ENCODE measurements at places on chromosomes 1 and 21.

- no peak for DNase-seq
These were observed 34.5 kb downstream of the SLC45A1 start for GRCh38 chr1:8352471-8352845.

- no peak for DNase-seq
These were observed 807.7 kb downstream of the USP25 start for GRCh38 chr21:16537501-16537900.

GRCh38 chr1:50605186-50605875 lies 182.1 kb upstream of the DMRTA2 start:
- DNase-seq: peak; percentile 12

GRCh38 chr1:45385302-45385701 lies 45.1 kb upstream of the MUTYH start:
- DNase-seq: no peak

GRCh38 chr1:235588916-235589515 lies 60.6 kb downstream of the GNG4 start:
- no peak for DNase-seq

GRCh38 chr1:211667065-211667617 lies 8.3 kb downstream of the NEK2 start:
- no peak for DNase-seq

- DNase-seq: peak; percentile 22
These were observed 269.4 kb downstream of the LRRC7 start for GRCh38 chr1:69836971-69837636.

DNA sequence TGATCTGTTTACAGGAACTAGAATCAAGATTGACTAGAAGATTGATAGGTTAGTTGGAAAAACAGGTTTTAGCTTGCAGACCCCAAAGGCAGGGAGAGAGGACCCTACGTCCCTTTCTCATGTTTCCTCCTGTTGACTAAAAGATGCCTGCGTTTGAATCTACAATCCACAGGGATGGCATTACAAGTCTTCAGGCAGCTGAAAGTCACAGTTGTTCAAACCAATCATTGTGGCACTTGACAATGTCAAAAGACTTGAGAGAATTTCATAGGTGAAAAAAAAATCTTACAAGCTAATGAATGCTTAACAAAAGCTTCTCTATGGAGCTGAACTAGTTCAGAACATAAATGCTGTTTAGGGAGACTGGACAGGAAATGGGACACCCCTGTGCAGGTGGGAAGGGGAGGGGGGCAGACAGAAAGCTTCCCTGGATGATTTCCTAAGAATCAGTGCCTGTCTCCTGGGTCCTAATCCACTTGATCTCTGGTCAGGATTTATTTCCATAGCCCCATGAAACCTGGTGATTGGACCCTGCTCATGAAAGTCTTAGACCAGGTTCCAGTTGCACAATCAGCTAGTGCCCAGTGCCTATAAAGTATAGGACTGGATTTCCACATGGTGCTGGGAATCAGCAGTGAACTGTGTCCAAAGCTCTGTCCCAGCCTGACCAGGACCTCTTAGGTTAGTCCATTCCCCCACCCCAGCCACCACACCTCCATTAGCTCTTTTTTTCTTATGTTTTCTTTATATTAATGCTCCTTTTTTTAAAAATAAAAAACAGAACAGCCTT lies 91.6 kb upstream of the BCAR3 start:
- no peak for DNase-seq

GRCh38 chr1:109874445-109874844 lies 36.2 kb upstream of the CSF1 start:
- no peak for DNase-seq

DNA sequence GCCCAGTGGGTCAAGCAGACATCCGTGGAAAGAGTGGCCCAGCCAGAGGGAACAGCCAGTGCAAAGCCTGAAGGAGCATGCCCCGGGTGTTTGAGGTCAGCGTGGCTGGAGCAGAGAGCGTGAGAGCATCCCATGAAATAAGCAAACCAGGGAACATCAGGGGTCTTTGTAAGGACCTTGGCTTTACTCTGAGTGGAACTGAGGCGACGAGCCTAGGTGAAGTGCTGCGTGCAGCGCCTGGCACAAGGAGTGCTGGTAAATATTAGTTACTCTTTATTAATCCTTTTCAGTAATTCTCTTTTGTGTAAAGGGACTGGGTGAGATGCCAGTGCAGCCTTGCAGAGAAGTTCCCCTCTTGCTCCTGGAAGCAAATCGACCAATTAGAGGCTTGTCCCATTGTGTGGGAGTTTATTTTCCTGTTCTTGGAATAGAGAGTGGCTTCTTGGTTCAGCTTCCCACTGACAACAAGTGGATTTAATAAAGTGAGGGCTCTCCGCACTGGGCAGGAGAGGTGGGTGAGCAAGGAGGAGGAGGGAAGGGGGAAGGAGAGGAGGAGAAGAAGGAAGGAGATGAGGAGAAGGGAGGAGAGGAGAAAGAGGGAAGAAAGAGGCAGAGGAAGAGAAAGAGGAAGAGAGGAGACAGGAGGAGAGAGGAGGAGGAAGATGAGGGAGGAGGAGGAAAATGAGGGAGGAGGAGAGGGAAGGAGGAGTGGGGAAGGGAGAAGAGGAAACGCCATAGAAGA lies 37.6 kb upstream of the DISP3 start:
- DNase-seq: no peak

DNA sequence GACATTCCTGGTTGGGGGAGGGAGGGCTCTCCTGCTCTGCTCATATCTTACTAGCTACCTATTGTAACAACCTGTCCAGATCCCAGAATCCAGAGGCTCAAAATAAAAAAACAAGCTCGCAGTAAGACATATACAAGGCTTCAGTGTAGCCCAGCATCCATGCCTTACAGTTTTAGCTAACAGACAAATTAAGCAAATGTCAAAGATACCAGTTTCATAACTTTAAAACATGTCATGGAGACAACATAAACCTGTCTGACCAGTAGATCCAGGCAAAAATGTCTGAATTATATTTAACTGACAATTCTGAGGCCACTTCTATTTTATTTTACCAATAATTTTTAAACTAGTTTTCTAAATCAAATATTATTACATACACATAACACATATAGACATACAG lies 167.7 kb upstream of the TNR start:
- no peak for DNase-seq

DNA sequence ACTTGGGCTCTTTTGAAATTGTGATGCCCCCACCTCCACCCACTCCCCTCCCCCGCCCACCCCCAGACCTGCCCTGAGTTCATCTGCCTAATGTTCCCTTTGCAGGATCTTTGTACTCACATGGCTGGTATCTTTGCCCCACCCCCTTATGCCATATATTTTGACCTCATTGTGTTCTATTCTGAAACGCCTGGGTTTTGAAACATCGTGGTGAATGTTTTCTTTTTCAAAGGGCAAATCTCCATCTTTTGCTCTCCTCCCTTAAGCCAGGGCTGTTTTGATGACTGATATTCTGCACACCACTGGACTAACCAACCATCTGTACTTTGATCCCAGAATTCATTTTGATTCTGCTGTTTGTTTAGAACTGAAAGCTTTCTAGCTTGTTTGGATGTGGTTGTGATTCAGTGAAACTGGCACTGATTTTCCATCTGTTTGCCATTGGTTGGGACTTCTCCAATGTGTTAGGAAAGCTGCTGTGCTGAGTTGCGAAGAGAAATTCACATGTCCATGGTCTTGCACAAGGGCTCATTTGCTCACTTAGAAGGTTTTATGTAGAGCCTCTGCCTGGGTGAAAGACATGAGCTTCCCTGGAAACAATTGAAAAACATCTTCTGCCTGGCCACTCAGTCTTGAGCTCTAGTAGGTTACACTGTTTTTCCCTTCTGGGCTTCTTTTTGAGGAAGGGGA lies 16.5 kb downstream of the SMAP2 start:
- peak; percentile 22 for DNase-seq

DNA sequence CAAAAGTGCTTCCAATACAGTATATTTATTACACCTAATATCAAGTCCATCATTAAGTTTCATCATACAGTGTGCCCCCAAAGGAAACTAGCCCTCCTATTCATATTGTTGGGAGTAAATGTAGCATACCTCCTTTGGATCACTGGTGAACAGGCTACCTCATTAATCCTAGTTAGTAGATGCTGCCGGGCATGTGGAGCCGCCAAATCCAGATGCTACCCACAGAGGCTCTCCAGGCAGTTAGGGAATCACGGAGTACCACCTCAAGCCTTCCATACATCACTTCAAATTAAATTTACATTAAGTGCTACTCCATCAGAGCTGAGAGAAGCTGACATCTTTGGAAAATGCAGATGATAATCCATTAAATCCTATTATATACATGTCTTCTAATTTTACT lies 121.7 kb upstream of the FOXD3 start:
- DNase-seq: no peak

GRCh38 chr1:1241588-1242219 lies 4.8 kb downstream of the C1QTNF12 start:
- no peak for DNase-seq

DNA sequence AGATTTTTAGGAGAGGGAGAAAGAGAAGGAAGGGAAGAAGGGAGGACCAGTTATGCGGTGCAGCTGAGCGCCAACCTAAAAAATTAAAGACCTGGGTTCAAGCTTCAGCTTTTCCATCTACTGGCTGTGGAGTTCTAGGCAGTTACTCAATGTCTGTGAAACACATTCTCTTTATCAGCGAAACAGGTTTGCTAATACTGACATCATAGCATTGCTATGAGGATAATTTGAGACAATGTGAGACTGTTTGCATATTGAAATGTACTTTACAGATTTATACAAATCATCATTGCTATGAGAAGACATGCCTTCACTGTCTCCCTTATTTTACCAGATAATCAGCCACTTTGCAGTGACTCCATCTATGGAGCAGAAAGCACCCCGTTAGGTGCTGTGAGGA lies 222.9 kb upstream of the SGIP1 start:
- DNase-seq: no peak

DNA sequence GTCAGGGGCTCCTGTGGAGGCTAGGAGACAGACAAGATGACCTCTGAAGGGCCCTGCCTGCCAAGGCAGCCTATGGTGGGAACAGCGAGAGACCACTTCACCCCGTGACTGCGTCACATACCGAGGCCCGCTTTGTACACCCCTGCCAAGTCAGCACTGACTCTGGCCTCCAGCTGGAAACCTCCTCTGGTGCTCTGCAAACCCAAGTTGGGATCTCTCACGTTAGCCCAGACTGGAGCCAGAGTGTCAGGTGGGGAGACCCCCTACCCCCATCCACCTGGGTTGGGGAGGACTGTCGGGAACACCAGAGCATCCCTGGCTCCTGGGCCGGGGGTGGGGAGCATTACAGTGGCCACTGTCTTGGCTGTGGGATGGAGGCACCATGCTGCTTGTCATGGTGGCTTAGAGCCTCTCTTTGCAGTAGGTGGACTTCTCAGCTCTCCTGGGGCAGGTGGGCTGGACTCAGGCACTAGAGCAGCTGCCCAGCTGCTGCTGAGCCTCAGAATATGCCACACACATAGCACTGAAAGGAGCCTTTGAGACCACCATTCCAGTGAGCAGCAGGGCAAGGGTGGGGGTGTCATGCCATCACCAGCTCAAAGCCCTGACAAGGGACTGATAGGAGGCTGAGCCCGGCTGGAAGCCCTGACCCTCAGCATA lies 50.4 kb downstream of the ELK4 start:
- no peak for DNase-seq

- no peak for DNase-seq
These were observed 88.9 kb upstream of the ARHGAP29 start for GRCh38 chr1:94326329-94326728.

DNA sequence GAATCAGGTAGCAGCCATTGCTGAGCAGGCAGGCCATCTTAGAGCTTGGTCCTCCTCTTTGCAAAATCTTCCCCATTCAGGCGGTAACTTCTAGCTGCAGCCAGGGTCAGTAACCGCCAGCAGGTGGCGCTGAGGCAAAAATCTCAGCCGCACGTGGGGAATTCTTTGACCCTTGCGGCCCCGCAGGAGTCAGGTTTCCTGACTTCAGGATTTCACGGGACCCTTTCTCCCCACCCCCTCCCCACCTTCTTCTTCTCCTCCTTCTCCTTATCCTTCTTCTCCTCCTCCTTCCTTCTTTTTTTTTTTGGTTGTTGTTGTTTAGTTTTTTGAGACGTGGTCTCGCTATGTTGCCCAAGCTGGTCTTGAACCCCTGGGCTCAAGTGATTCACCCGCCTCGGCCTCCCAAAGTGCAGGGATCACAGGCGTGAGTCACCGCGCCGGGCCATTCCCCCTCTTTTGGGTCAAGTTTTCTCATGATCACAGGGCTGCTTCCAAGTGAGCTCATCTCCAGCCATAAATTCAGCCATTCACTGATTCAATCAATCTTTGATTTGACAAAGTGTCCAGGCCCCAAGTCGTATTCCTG lies 33.4 kb upstream of the TENT5B start:
- peak; percentile 40 for DNase-seq

- DNase-seq: no peak
These were observed 11.8 kb downstream of the RTCA start for GRCh38 chr1:100277866-100278265.

- DNase-seq: no peak
These were observed 159.8 kb upstream of the KCNJ6 start for GRCh38 chr21:38075833-38076587.

GRCh38 chr1:54332781-54333585 lies 73.2 kb downstream of the SSBP3 start:
- no peak for DNase-seq

- DNase-seq: no peak
These were observed 25.6 kb downstream of the RNF187 start for GRCh38 chr1:228512781-228513198.

DNA sequence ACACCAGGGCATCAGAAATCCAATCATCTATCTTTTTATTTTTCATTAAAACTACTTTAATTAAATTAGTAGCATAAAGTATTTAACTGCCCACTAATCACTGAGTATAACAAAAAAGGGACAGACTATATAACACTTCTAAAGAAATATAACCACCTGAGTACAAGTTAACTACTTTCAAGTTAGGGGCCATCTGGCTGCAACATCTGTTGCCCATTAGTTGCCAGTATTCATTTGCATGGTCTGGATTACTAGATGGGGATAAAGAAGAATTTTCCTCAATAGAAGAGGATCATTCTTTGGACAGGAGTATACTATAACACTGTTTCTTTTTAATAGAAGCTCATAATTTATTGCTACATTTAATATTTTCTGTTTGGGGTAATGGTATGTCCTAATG lies 446.4 kb downstream of the AMY1C start:
- no peak for DNase-seq

DNA sequence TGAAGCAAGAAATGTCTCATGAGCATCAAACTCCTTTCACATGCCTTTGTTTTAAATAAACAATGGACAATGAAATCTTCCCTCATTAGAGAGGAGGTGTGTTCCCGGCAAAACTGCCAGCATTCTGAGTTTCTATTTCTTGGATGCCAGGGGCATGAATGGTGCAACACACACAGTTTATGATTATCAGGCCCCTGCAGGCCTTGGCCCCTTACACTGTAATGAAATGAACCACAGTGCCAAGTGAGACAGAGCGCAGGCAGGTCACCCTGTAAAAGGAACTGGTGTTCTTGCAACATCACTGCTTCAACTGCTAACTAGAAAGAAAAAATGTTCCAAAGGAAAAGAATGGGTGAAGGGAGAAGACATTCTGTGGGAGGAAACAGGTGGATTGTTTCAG lies 3.8 kb upstream of the PIGC start:
- DNase-seq: no peak

GRCh38 chr1:209607102-209607794 lies 23.7 kb downstream of the CAMK1G start:
- peak; percentile 79 for DNase-seq
